Activated T-cell treated with anti-CD3 and anti-CD28 coated beads, Interleukin-2, amount 50 U/mL, for 48 hours (primary cell): ENCODE measurements at places on chromosomes 2 and 18.

DNA sequence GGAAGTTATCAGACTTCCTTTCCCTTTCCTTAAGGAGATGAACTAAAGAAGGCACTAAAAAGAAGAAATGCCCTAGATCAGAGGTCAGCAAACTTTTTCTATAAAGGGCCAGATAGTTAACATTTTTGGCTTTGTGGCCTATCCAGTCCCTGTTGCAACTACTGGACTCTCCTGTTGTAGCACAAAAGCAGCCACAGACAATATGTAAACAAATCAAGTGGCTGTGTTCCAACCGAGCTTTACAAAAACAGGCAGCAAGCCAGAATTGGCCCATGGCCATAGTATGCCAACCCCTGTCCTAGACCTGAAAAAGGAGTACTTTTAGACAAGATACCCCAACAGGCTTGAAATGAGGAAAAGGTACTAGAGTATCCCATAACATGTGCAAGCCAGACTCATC, 10.9 kb downstream of the NHEJ1 start:
- no peak for DNase-seq

GRCh38 chr2:159795841-159796690, 1.9 kb downstream of the CD302 start:
- no peak for DNase-seq

DNA sequence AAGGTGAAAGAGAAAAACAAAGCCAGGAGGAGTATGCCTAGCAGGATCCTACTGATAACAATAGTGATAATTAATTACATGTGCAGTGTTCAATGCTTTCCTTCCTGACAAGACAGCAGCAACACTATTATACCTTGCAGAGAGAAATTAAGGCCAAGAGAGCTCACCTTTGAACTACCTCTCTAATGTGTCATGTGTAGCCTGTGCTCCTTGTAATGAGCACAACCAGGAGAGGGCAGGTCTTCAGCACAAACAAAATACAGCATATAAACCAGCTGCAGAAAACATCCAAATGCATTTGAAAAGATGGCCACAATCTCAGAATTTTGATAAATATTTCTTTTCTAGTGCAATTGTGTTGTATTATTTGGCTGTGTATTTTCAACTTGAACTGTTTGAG, 1425.7 kb downstream of the DSC3 start:
- DNase-seq: no peak

DNA sequence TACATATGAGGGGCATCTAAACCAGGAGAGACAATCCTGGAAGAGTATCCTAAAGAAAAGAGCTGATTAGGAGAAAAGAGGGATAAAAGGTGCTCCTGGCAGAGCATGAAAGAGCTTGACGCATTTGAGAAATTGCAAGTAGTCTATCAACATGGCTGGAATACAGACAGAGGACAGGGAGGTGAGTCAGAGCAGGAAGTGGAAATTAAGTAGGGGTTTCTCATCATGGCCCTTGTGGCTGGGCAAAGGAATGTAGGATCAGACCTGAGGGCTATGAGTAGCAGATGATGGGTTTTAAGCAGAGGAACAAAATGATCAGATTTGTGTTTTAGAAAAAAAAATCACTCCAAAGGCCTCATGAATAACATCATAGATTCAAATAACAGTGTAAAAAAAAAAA, 49.2 kb upstream of the UGP2 start:
- no peak for DNase-seq

DNA sequence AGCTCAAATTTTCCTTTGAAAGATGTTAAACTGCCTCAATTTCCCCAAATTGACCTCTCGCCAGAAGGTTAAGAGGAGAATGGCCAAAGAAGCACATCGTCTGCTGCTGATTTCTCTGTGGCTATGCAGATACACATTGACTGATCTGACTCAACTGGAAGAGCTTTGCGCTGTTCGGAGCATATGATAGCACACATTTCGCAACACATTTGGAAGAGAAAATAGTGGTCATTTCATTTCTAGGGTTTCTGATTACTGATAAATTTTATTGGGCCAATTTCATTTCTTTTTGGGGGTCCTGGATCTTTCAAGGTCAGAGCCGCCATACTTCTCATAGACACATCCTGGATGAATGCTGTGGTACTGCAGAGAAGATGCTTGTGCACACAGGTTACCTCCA, 138.5 kb downstream of the TMEM200C start:
- no peak for DNase-seq

GRCh38 chr2:15584767-15585469, 6.8 kb upstream of the DDX1 start:
- DNase-seq: no peak

- DNase-seq: no peak
Observed at GRCh38 chr18:24992491-24992890, 359.5 kb downstream of the ZNF521 start.

- no peak for DNase-seq
Observed at GRCh38 chr2:99819766-99820165, 322.6 kb downstream of the AFF3 start.

GRCh38 chr2:126220331-126220730, 435.6 kb upstream of the GYPC start:
- no peak for DNase-seq

DNA sequence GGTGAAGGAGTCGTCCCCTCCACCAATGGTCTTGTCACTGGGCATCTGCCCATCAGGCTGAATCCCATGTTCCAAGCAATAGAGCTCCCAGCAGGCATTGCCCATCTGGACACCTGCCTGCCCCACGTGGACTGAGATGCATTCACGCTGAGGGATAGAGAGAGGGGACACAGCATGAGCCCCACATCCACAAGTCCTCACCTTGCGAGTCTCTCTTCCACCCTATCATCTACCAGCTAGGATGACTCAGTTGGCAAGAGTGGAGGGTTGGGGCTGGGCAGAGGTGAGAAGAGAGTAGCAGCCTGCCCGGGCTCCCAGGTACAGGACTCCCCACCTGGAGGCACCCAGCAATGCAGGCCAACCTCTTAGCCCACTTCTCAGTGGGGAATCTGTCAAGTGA, 959 bp upstream of the TUBA4B start:
- DNase-seq: peak; percentile 43

- DNase-seq: no peak
Observed at GRCh38 chr2:136255127-136255526, 137.2 kb upstream of the CXCR4 start.

GRCh38 chr2:167294776-167295140, 406.5 kb downstream of the XIRP2 start:
- DNase-seq: no peak

GRCh38 chr18:79684283-79684631, 4.7 kb downstream of the CTDP1 start:
- DNase-seq: peak; percentile 31

GRCh38 chr18:48804856-48805610, 145.7 kb downstream of the SMAD7 start:
- no peak for DNase-seq

DNA sequence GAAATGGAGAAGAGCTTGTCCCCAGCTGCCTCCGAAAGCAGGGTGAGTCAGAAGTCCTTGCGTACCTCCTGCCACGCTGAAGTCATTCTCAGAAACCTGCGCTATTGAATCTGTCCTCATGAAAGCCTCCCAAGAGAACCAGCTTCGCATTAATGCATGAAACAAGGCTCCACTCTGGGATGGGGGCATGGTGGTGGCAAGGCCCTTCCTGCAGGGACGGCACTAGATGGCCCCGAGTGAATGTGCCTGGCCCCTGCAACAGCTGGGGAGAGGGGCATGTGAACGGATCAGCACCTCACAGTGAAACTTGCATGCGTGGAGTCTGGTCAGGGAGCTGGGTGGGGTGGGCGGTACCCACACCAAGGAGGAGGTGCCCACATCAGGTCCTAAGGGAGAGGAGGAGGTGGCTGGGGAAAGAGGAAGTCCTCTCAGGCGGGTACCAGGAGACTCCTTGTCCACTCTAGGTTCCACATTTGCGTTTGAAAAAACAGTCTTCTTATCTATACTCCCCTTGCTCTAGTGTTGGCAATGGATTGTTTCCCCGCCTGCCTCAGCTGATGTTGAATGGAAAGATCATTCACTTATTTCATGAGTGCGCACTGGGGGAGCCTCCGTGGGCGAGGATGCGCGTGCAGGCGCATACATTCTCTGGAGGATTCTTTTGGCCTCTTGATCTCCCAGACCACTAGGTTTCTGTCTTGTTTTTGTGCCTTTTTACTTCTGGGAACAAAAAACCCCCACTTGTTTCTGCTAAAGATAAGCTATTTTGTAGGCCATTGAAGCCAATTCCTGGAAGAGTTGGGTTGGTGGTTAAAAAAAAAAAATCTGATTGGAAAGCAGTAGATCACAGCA, 104.7 kb downstream of the KLHL29 start:
- peak; percentile 51 for DNase-seq

- DNase-seq: peak; percentile 60
Observed at GRCh38 chr2:206981739-206982340, 42.5 kb downstream of the CPO start.

DNA sequence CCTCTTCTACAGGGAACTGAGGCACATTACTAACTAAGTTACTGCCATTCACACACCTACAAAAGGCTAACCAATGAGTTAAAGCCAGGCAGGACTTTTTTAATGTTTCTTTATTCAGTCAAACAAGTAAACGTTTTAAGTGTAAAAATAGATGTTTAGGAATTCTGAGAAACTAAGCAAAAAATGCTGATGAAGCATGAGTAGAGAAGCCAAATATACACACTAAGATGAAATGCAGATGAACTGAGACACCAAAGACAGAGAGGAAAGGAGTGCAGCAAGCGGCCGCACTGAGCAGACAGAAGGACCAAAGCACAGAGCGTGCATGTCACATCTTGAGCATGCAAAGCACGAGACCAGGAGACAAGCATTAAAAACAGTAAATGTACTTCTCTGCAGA, 17.9 kb downstream of the L3MBTL4 start:
- no peak for DNase-seq

DNA sequence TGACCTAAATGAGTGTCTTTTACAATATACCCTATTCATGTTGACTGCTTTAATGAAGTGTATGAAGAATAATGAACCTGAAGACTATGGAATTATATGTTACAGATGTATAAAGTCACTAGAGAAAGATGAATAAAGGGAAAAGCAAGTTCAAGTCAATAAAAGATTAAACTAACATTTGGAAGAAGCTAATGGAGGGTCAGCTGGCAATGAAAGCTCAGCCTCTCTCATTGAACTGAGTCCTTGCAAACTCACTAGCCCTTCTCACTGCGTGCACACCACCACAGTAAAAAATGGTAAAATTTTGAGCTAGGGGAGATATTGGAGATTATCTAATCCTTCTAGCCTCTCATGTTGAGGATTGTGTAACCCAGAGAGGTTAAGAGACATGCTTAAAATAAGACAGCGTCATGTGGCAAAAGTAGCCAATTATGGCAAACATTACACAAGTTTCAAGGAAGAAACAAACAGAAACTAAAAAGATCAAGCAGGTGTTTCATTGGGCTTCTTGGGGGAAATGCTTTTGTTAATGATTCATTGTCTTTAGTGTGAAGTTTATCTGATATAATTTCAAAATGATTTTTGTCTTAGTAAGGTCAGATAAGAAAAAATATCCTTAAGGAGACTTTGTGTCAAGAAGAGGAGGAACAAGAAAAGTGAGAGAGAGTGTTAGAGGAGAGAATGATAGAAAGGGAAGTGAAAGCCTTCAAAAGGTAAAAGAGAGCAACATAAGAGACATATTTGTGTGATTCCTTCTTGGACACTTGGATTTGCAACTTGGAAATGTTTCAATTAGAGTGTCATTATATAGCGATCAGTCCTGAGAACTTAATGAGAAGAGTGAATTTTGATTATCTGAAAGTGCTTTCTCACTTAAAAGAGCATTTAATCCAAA, 893.7 kb upstream of the FAM98A start:
- DNase-seq: no peak

DNA sequence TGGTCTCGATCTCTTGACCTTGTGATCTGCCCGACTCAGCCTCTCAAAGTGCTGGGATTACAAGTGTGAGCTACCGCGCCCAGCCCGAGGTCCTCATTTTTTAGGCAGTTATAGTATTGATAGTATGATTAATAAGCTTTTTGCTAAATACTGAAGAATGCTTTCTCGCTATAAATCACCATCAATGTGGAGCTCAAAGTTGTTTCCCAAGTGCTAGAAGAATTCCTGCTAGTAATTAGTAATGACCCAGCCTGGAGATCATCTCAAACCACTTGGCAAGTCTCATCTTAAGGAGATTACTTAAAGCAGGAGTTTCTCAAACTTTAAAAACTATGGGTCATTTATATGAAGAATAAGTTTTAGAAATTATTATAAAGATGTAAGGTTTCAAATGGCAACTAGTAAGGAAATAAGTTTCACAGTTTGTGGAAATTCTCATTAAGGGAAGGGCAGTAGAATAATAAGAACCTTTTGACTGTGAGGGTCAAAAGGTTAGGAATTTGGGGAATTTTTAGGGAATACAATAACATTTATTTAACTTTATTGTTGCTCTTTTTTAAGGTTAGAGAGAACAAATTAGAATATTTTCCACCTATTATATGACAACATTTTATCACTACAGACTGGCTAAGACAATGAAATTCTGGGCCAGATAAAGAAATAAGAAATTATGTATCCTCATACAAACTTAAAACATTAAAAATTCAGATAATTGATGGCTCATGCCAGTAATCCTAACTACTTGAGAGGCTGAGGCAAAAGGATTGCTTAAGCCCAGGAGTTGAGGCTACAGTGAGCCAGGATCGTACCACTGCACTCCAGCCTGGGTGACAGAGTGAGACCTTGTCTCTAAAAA, 148.6 kb upstream of the MAP3K20 start:
- DNase-seq: no peak

DNA sequence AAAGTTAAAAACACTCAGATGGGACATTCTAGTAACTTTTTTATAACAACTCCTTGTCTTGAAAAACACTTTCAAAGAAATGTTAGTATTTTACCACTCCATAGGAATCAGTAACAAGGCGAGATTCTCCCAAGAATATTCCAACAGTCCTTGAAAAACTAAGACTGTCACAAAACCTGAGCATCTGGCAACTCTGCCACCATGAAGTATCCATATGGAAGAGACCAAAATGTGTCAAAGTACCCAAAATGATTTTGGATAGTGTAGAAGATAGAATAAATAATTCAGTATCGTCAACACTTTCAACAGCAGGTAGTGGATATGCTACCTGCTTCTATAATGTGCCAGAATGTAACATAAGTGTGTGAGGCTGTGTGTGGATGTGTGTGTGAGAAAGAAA, 361.8 kb downstream of the ZEB2 start:
- DNase-seq: no peak

DNA sequence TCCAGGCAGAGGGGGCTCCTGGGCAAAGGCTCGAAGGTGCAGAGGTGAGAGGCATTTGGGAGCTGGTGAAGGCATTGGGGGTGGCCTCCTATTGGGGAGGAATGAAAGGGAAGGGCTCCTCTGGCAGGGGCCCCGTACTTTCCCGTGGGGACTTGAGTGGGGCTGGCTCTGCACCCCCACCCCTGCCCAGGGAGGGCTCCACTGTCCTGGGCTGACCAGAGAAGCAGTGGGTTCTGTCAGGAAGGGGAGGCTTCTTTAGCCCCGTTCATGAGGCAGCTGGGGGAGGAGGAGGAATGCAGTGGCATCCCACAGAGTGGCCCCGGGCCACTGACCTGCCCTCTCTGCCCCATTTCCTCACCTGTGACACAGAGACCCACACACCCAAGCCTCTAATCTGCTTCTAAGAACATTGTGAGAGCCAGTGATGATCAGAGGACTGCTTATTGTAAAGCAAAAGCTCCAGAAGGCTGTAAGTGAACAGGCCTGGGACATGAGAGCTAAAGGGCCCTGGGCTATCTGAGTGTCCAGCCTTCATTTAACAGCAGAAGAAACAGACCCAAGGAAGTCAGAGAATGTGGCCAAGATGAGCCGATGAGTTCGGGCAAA, 38.6 kb upstream of the GPAT2 start:
- DNase-seq: no peak
